ENCODE measurements at places on chromosomes 4 and X.

- peak; percentile 62 for DNase-seq
These were observed 33.2 kb upstream of the EDA2R start for GRCh38 chrX:66672106-66672505.

DNA sequence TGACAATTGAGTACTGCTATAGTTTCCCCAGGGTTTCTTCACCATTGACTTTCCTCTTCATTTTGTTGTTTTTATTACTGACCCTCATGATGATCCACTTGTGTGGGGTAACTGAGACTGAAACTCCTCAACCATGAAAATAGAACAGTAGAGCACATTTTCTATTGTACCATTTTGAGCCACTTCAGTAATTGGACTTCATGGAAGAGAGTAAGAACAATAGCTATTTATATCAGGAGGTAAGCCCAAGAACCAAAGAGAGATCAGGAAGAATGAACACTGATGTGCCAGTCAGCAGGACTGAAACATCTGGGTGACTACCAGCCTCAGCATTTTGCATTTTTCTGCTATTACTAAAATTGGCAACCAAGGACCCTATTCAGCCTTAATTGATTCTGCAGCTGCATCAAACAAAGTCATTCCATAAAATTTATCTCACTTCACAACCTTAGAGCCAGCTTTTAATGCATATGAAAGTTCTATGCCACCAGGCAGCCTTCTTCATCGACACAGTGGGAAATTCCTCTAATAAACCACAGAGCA is 151.4 kb downstream of the BANK1 start:
- peak; percentile 6 for DNase-seq

DNA sequence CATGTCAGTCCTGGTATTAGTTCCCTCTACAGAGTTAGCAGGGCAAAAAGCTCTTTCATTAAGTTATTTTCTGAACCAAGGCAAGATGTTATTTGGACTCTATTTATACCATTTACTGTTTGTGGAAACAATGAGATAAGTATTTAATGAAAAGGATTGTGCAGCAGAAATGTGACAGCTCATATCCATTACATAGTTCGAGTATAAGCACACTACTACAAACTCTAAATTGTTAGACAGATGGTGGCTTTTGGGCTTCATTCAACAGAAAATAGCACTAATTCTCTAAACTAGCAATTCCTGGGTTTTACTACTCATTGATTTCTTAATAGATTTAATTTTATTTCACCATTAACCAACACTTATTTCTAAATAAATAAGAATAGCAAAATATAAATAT is 95.2 kb upstream of the ANK2 start:
- no peak for DNase-seq

GRCh38 chr4:128924951-128925350 is 115.5 kb downstream of the JADE1 start:
- peak; percentile 13 for DNase-seq

DNA sequence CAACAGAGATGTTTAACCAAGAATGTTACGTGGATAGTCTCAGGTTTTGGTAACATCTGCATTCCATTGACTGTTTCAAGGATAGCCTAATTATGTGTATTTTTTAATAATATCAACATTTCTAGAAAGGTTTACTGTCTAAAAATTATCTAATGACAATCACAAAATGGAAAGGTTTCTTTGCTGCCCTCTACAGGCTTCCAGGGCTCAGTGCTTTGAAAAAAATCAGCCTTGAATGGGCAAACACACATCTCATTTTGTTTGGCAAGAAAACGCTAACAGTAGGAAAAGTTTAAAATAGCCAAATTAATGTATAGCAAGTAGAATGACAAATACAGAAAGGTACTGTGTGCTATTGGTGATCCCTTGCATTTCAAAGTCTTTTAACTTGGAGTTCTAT is 223.4 kb upstream of the PRPS2 start:
- no peak for DNase-seq

- no peak for DNase-seq
These were observed 228.1 kb downstream of the FBXO8 start for GRCh38 chr4:174055344-174055743.

DNA sequence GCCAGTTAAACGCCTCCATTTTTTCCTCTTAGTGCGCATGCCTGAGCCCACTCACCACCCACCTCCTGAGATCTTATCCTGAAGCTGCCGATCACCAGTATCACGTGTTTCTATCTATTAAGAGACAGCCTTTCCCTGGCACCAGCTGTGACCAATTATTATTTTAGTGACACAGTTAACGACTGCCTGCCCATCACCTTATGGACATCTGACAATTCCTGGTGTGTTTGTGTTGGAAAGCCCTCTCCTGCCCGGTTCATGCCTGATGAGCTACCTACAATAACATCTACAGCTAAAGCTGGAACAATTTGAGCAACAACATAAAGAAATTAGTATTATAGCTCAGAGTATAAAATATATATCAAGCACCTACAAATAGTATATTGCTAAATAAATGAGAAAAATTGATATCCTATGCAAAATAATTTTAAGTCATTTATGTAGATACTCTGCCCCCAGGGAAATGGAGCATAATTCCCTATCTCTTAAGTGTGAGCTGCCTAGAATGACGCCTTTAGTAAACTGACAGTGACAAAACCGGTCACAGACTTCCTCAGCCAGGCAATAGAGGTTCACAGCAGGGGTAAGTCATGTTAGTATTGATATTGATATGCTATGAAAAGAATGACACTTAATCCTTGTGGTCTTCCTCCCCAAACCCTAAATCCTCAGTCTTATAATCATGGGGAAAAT is 862.2 kb downstream of the TRAM1L1 start:
- DNase-seq: no peak

DNA sequence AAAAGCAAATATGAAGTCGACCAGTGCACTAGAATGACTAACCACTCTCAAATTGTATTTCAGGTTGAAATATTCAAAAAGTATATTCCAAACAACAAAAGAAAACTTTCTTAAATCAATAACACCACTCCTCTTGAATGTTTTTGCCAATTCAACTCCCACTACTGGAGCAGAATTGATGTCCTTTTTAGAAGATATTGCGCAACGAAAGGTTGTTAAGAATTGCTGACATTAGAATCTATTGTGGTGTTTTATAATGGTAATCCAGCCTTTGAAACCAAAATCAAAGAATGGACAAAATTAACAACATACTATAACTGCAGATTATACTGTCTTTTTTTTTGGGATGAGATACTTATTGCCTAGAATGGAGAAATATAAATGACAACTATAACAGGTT is 331.3 kb downstream of the GRXCR1 start:
- DNase-seq: no peak

DNA sequence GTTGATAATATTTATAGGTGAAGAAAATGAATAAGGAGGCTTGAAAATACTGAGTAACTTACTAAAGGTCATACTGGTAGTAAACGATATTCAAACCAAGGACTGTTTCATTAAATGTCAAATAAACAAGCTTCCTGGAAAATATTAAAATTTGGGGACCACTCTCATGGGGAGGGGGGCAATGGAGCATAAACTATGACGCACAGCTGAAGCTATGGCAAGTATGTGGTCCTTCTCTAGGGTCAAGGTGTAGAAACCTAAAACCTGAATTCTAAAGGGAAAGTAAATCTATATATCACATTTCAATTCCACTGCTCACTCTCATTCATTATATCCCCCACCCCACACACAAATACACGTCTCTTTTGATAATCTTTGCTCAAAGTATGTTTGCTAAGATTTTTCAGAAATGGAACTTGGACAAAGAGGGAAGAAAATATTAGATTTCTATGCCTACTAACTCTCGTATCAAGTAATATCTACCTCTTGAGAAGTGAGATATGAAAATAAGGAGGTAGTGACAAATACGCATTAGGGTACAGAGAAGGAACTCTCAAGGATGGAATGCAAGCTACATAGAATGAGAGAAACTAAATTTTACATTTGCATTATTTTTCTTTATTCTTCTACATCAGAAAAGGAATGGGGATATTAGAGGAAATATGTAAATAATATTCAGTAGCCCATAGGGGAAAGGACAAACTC is 84.6 kb downstream of the PDS5A start:
- DNase-seq: no peak

DNA sequence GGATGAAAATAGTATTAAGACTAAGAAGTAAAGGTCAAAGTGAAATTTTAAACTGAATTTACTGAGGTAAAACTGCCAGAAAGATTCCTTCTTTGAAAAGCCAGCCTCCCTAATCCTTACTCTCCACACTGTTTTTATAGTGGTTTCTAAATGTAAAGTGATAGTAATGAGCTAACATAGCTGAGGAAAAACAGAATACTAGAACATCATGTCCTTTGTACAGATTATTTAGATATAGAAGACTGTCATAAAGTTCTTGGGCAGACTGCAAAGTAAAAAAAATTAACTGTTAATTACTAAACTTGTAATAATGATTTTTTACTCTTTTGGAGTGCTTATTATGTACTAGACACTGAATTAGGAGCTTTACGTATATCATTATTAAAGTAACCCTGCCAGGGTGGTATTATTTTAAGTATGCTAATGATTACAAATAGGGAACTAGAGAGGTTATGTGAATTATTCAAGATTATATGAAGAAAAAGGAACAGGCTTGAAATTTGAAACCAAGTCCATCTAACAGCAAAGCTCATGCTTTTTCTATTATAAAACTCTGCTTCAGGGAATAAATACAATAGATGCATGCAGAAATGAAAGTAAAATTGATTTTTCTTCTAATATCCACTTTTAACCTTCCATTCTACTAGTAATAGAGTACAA is 150.5 kb downstream of the TBCK start:
- no peak for DNase-seq

GRCh38 chr4:3462321-3462789 is 751 bp upstream of the DOK7 start:
- DNase-seq: no peak

- DNase-seq: no peak
These were observed 124.2 kb upstream of the MBNL3 start for GRCh38 chrX:132612821-132613564.

- no peak for DNase-seq
These were observed 281.3 kb downstream of the C4orf33 start for GRCh38 chr4:129377131-129377845.

DNA sequence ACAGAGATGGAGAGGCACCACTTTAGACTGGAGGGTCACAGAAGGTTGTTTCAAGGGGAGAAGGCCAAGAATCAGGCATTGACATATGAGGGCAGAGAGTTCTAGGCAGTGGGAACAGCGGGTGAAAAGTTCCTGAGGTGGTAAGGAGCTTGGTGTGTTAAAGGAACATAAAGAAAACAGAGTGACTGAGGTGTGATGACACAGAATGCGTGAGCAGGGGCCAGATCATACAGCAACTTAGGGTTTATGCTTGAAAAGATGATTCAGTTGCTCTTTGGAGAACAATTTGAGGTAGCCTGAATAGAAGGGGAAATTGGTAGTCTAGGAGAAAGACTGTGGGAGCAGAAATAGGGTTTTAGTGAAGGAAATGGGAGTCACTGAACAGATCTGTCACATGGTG is 179.2 kb downstream of the AMELX start:
- DNase-seq: no peak

GRCh38 chrX:39639871-39640270 is 457.9 kb downstream of the BCOR start:
- DNase-seq: no peak

DNA sequence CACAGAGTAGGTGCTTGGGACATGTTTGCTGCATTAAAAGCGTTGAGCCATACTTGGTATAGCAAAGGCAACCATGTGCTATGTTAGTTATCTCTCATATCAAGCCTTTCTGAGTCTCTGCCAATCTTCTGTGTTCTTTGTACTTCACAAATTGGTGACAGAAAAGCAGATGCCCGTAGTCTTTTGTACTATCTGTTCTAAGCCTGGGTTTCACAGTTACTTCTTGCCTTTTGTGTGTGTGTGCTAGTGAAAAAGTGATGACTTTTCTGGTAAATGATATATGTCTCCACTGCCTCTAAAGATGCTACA is 16.1 kb upstream of the KLHL2 start:
- DNase-seq: no peak

DNA sequence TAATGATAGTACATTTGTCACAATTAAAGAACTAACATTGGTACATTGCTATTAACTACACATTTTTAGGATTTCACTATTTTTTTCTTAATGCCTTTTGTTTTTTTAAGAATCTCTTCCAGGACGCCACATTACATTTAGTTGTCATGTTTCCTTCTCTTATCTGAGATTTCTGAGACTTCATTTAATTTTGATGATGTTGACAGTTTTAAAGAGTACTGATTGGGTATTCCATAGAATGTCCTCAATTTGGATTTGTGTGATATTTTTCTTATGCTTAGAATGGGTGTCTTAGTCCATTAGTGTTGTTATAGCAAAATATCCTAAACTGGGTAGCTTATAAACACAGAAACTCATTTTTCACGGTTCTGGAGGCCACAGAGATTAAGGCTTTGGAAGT is 1095.5 kb upstream of the LCORL start:
- no peak for DNase-seq

DNA sequence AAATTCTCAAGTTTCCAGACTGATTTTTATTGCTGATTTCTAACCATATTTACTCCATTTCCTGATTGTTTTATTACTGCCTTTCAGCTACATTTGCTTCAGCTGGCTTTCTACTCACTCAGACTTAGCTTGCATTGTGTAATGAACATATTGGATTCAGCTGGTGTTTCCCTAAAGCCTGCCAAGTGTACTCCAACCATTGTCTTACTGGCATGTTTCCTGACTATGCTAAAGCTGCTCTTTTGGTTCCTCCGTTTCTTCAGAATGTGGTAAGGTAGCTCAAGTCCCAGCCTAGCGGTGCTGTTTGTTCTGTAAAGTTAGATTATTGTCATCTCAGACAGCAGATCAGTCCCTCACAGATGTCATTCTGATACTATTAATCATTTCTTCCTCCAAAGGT is 53.1 kb upstream of the GLRA2 start:
- peak; percentile 67 for DNase-seq

DNA sequence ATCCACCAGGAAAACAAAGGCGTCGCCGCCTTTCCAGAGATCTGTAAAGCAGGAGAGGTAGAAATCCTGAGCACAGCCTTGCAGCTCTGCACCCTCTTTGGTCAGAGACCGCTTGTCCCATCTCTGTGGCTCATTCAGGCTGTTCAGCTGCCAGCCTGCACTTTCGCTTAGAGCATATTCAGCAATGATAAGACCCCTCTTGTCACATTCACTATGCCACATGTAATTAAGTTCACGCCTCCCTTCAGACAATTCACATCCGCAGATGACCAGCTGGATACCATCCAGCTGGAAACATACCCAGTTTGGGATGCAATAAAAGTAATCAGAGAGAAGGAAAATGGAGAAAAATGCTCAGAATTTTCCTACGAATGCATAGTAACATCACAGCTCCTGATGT is 335.4 kb downstream of the UNC5C start:
- no peak for DNase-seq

DNA sequence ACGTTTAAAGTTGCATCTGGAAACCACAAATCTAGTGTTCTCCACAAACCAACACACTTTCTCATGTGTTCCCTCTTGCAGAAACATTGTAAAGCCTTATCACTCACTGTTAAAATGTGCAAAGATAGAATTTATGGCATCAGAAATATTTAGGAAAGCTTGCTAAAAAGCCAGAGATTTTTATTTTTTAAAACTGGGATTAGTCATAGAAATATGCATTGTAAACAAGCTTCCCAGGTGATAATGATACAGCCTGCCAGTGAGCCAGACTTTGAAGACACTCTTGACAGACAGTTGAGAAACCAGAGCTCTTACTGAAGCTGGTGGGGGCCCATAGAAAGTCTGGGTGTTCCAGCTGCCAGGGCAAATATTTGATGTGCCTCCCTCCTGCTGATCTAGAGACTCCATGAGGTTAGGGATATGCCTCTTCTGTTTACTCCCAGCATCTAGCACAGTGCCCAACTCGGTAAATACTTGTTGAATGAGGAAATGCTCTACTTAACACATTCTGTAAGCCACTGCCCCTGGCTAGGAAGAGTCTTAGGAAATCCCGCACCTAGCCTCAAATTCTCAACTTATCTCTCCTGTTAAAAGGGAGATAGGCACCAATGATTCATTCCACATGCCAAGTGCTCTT is 179.0 kb upstream of the RASGEF1B start:
- DNase-seq: no peak
